ENCODE measurements at places on chromosomes 3 and 15. TPM values are rescaled to one million over a fixed set of nuclear protein-coding genes. Genes with fewer than 3 reads are reported as not detected.

The SCN10A gene
- not detected for total RNA-seq

The ITIH1 gene
- total RNA-seq = not detected

The LRRIQ4 gene
- total RNA-seq = not detected

The CCDC33 gene
- not detected for total RNA-seq

The P2RY13 gene
- not detected for total RNA-seq

The SLC25A26 gene
- total RNA-seq = 13.9 TPM

The CPLX3 gene
- total RNA-seq = not detected

The ALDH1L1 gene
- not detected for total RNA-seq

The SEMA5B gene
- total RNA-seq = not detected

The C2CD4B gene
- total RNA-seq = not detected

The TEX55 gene
- not detected for total RNA-seq

The RTP4 gene
- not detected for total RNA-seq

The C3orf85 gene
- not detected for total RNA-seq

The CPN2 gene
- total RNA-seq = 0.14 TPM

The GOLGA6L10 gene
- total RNA-seq = 0.87 TPM

The PLCB2 gene
- total RNA-seq = 0.50 TPM
